ENCODE measurements at places on chromosomes 2 and 18. TPM values are rescaled to one million over a fixed set of nuclear protein-coding genes. Genes with fewer than 3 reads are reported as not detected.
A peak's percentile ranks its signal among the peaks of the same experiment; 100 is the strongest.

- DNase-seq, result no peak
Observed at GRCh38 chr2:46955764-46956163, 40.2 kb upstream of the MCFD2 start.

- no peak for DNase-seq
Observed at GRCh38 chr2:212990697-212991096, 160.7 kb downstream of the IKZF2 start.

GRCh38 chr18:4106407-4107033 is 348.6 kb downstream of the DLGAP1 start:
- peak; percentile 90 for DNase-seq

GRCh38 chr2:30455114-30455738 is 8.2 kb downstream of the LCLAT1 start:
- DNase-seq, result no peak

DNA sequence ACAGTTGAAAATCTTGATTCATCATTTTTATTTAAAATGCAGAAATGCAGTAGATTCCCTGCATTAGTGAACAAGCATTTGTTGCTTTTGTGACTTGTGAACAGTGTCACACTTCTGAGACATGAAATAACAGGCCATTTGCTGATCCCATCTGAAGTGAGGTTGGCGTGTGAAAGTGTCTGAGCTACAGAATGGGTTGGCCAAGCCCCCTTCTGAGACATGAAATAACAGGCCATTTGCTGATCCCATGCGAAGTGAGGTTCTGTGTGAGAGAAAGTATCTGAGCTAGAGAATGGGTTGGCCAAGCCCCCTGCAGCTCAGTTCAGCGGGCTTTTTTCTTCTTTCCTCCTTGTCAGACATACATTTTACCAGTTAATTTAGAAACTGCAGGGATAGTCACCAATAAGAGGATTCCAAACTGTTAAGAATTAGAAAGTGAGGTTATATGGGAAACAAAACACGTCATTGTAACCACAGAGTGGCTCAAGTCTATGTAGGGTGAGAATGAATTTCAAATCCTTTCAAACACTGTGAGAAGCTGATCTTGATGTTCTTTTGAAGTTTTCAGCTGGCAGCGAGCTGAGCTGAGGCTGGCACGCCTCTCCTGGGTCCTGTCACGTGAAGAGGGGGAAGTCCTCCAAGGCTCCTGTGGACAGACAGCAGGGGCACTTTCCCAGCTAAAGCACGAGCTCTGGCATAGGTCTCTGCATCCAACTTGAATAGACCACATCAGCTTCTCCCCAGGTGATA is 339.2 kb upstream of the SALL3 start:
- no peak for DNase-seq

DNA sequence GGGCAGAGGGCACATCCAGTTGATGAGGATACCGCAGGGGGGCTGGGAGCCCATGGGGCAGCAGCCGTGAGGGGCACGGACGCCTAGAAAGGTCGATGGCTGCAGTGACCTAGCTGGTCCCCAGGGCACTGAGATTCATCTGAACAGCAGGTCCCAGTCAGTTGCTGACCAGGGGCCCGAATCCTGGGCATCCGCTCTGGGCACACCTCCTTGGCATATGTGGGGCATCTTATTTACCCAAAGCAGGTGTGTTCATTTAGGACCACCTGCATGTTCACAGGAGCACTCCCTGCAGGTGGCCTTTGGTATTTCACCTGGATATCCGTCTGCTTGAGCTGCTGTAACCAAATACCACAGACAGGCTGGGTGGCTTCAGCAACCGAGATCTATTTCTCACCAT is 72.0 kb upstream of the ODC1 start:
- no peak for DNase-seq

GRCh38 chr2:231189171-231189530 is 9.3 kb upstream of the ARMC9 start:
- DNase-seq, result peak; percentile 82

GRCh38 chr2:176891105-176891504 is 321.5 kb upstream of the HNRNPA3 start:
- DNase-seq, result no peak

CFC1 gene
- not detected for total RNA-seq

- DNase-seq, result no peak
Observed at GRCh38 chr2:163878718-163879117, 142.9 kb upstream of the FIGN start.

DNA sequence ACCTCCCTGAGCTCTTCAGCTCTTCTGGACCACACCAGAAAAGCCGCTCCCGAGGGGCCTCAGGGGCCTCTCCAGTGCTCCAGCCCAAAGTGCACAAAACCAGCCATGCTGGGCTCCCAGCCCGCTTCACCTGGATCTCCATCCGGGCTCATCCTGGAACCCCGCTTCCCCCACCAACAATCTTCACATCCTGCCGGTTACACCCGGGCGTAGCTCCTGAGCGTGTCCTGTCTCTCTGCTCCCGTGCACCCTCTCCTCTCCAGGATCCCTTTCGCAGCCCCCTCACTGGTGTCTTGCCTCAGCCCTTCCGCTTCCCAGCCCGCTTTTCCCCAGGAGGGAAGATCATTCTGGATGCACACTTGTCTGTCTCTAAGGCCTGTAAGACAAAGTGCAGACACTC is 123.7 kb upstream of the GLI2 start:
- no peak for DNase-seq

GRCh38 chr2:188663301-188663700 is 310.9 kb upstream of the COL3A1 start:
- no peak for DNase-seq

STPG4 gene
- total RNA-seq, result not detected

- no peak for DNase-seq
Observed at GRCh38 chr2:51000849-51001617, 30.9 kb downstream of the NRXN1 start.

EVX2 gene
- not detected for total RNA-seq

- no peak for DNase-seq
Observed at GRCh38 chr2:69054431-69054830, 41.5 kb downstream of the ANTXR1 start.

USP37 gene
- total RNA-seq, result 10.8 TPM

DNA sequence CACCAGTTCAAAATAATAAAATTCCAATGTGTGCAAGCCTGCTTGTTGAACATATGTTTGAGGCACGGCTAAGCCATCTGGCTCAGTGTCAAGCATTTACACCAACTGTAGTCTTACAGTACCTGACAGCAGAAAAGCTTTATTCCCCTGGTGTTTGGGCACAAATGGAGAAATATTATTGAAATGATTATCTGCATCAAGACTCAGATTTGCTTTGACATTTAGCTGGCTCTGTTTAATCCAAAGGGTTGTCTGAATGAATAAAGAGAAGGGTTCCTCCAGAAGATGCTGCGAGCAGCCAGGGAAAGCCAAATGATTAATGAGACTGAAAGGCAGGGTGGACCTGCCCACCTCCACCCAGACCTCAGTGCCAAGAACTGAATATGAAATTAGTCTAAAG is 393.2 kb upstream of the GALNT5 start:
- DNase-seq, result no peak

STEAP3 gene
- 16.7 TPM for total RNA-seq

CCDC150 gene
- 3.4 TPM for total RNA-seq

- DNase-seq, result no peak
Observed at GRCh38 chr2:23636426-23636825, 251.4 kb downstream of the KLHL29 start.

DNA sequence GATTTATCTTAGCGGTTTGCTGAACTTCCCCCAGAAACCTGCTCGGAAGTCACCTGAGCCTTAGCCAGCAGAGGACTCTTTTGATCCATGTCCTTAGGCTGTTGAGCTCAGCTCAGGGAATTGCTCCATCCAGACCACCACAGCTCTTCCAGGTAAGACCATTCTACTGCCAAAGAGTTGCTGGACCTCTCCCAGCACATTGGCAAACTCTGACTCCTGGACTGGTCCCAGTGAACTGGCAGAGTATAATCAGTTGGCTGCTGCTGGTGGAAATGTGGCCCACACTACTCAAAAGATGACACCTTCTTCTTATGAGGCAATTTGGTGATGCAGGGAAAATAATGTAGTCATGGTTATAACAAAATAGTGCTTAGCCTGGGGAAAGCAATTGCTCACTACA is 308.8 kb upstream of the FIGN start:
- no peak for DNase-seq

DNA sequence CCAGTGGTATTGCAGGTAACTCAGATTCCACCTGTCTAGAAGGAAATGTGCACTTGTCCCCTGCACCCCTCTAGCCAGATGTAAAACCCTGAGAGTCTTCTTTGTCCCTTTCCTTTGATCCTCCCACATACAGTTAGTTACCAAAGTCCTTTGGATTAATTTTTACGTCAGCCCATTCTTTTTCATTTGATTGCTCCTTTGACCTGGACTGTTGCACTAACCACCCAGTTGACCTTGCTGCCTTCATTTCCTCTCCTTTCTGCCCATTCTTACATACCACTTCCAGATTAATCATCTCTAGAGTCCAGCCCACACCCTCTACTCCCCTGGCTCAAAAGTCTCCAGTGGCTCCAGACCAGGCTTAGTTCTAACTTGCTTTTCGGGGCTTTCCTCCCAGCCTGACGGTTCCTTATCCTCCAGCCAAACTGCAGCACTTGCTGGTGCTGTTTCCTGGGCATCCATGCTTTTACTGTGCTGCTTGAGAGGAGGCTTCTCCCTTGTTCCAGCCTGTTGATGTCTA is 99.3 kb downstream of the SPTBN1 start:
- DNase-seq, result no peak

DNA sequence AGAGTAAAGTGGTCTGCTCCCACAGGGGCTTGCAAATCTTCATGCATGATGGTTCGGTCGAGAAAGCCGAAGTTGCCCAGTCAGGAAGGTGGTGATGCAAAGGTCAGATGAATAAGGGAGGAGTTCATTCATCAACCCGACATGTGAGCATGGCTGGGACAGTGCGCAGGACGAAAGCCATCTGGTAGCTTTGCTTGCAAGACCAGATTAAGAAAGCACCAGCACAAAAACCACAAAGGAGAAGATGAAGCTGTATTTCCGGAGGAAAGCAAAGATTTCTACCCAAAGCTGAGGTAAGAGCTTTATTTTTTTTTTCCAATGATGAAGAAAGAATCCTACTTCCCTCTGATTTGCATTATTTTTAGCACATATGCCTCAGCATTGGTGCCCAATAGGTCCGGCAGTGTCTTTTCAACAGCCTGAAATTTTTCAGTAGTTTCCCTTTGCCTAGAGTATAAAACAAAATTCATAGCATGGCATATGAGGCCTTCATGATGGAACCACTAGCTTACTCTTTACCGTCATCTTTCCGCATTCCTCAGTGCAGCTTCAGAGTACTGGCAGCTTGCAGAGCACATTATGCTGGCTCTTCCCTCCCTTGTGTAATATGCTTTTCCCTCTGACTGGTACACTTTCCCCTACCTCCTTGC is 112.0 kb upstream of the THOC1 start:
- DNase-seq, result no peak

WIPF1 gene
- total RNA-seq, result 11.4 TPM

DNA sequence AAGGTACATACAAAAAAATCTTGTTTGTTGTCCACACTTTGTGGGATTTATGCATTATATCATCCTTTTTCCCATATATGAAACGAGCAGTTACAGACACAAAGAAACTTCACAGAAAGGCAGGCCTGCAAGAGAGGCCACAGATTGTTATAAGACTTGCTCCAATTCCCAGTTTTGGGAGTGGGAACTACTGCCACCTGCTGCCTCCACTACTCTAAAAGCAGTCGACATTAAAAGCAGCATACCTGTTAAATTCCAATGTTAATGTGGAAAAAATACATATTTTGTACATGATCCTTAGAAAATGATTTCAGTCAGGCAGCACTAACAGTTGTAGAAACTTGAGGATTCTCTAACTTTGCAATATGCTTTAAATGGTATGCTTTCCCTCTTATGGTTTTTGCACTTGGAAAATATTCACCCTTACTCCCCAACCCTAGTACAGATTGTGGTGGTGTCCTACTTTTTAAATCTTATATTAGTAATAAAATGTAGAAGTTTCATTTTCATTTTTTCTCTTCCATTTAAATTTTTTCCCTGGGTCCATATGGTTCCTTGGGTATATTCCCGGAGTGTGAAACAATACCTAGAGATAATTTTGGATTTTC is 37.9 kb downstream of the SLC38A11 start:
- no peak for DNase-seq

GRCh38 chr2:134348760-134349159 is 94.9 kb downstream of the MGAT5 start:
- no peak for DNase-seq

DNA sequence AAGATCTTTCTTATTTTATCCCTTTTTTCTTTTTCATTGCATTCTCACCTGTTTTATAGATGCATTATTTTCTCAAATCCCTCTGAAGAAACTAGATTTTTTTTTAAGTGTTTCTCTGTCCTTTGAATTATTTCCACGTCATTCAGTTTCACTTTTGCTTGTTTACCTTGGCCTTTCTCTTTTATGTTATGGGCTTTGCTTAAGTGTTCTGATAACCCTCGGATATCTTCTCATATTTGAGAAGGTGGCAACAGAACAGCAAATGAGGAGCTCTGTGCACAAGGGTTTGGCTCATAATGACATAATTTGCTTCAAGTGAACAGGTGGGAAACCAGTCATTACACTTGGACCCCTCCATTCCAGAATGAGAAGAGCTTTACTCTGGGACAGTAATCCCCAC is 111.9 kb downstream of the C1D start:
- DNase-seq, result no peak

GRCh38 chr2:86488561-86489250 is 47.5 kb downstream of the KDM3A start:
- no peak for DNase-seq

DNA sequence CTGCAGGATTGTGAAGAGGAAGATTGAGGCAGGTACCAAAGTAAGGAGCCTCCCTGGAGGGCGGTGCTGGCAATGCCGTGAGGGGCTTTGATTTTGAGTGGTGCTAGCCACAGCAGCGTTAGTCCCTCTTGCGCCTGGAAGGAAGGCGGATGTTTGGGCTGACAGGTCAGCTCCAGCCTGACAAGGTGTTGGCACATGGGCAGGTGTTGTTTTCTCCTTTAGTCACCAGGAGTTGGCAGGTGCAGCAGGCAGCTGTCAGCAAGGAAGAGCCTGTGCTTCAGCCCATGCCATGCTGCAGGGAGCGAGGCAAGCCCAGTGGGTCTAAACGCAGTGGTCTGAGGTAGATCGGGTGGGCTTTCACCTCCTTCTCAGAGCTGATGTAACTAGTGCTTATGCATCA is 8.5 kb downstream of the SEC11C start:
- DNase-seq, result no peak

MARS2 gene
- total RNA-seq, result 9.0 TPM

GKN1 gene
- not detected for total RNA-seq

MGAT4A gene
- total RNA-seq, result 14.4 TPM

GRCh38 chr2:38095079-38095995 is 19.4 kb upstream of the CYP1B1 start:
- no peak for DNase-seq
